ENCODE measurements at places on chromosomes 11 and 22. TPM values are rescaled to one million over a fixed set of nuclear protein-coding genes. Genes with fewer than 3 reads are reported as not detected.

GRCh38 chr11:96023275-96023674, 99.4 kb upstream of the MTMR2 start:
- no peaks in the 10 kb centered on the region for H3K27me3 ChIP-seq
- H3K4me3 ChIP-seq, result no peak overlapping the region
- H3K36me3 ChIP-seq, result no peaks in the 10 kb centered on the region
- no peak for DNase-seq

- H3K4me3 ChIP-seq, result no peak overlapping the region
- DNase-seq, result no peak
- no peaks in the 10 kb centered on the region for H3K4me1 ChIP-seq
- H3K27me3 ChIP-seq, result peaks cover 28% of the 10 kb centered on the region
- H3K36me3 ChIP-seq, result no peaks in the 10 kb centered on the region
- H3K27ac ChIP-seq, result no peak overlapping the region
Observed at GRCh38 chr11:133797554-133797953, 47.8 kb downstream of the SPATA19 start.

DNA sequence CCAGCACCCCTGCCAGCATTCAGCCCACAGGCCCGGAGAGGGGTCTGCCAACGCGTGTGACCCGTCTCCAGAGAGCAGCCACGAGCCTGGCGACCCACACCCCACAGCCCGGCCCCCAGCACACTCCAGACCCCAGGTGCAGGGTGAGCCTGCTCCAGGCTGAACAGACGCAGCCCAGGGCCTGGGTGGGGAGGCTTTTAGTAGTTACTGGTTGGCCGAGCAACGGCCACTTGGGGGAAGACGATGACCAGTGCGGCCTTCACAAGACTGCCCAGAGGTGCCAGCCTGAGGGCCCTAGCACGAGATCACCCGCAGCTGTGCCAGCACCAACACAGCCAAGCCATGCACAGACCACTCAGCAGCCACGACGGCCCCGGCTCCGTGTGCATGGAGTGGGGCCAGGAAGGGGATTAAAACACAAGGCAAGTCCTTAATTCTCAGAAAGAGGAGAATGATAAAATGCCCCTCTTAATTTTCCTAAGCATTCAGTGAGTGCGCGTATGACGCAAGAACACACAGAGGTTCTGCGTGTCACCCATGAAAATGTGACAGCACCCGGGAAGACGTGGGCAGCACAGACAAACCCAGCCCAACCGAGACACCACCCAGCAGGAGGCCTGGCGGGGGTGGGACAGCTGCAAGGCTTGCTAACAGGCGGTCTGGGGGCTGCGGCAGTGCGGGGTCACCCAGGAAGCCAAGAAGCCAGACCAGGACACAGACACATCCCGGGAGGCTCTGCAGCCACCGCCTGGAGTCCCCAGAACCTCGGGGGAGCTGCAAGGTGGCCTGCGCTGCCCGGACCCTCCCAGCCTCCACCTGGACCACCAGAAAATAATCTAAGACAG, 47.6 kb downstream of the BRD1 start:
- peak; percentile 23 for DNase-seq
- peaks cover 37% of the 10 kb centered on the region for H3K4me1 ChIP-seq
- peak overlapping the region; percentile 1 for H3K27ac ChIP-seq
- H3K27me3 ChIP-seq, result no peaks in the 10 kb centered on the region
- H3K36me3 ChIP-seq, result peaks cover 39% of the 10 kb centered on the region
- no peak overlapping the region for H3K4me3 ChIP-seq

Gene BACE1-AS
- total RNA-seq, result 10.3 TPM

- DNase-seq, result no peak
- H3K27ac ChIP-seq, result peak overlapping the region; percentile 39
- no peak overlapping the region for H3K4me3 ChIP-seq
- no peaks in the 10 kb centered on the region for H3K36me3 ChIP-seq
- H3K4me1 ChIP-seq, result peaks cover 17% of the 10 kb centered on the region
Observed at GRCh38 chr11:76269247-76269646, 62.9 kb upstream of the WNT11 start.

- peaks cover 10% of the 10 kb centered on the region for H3K4me1 ChIP-seq
- no peak overlapping the region for H3K27ac ChIP-seq
- no peak for DNase-seq
- H3K4me3 ChIP-seq, result no peak overlapping the region
Observed at GRCh38 chr22:30828187-30829155, 133.8 kb downstream of the OSBP2 start.

GRCh38 chr22:39960791-39961746, 872 bp downstream of the TMA7B start:
- no peaks in the 10 kb centered on the region for H3K27me3 ChIP-seq
- DNase-seq, result no peak
- no peak overlapping the region for H3K4me3 ChIP-seq
- no peaks in the 10 kb centered on the region for H3K36me3 ChIP-seq

- no peaks in the 10 kb centered on the region for H3K27me3 ChIP-seq
- H3K4me3 ChIP-seq, result no peak overlapping the region
- peaks cover 11% of the 10 kb centered on the region for H3K4me1 ChIP-seq
- no peak overlapping the region for H3K27ac ChIP-seq
- peak; percentile 72 for DNase-seq
Observed at GRCh38 chr11:7442588-7443215, 42.6 kb upstream of the OLFML1 start.

- peak overlapping the region; percentile 81 for H3K27ac ChIP-seq
- H3K4me3 ChIP-seq, result no peak overlapping the region
- H3K27me3 ChIP-seq, result peaks cover 14% of the 10 kb centered on the region
- peaks cover 10% of the 10 kb centered on the region for H3K36me3 ChIP-seq
Observed at GRCh38 chr22:45548247-45548840, 45.7 kb downstream of the FBLN1 start.

DNA sequence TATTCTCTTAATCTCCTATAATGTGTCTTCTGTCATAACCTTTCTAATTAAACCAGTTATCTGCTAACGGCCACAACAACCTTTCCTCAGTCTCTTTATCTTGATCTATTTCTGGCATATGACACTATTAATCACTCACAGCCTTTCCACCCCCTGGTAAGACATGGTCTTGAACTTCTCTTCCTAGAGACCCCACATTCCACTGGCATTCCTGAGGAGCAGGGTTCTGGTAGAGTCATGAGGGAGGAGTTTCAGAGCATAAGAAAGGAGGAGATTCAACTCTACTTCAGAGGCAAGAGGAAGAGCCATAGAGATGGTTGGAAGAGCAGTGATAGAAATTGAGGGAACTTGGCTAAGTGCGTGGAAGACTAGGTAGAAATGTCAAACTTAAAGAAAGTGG, 325.6 kb downstream of the BLID start:
- H3K36me3 ChIP-seq, result no peaks in the 10 kb centered on the region
- H3K27me3 ChIP-seq, result no peaks in the 10 kb centered on the region
- no peaks in the 10 kb centered on the region for H3K4me1 ChIP-seq
- DNase-seq, result no peak

Gene CHRM1
- not detected for total RNA-seq

DNA sequence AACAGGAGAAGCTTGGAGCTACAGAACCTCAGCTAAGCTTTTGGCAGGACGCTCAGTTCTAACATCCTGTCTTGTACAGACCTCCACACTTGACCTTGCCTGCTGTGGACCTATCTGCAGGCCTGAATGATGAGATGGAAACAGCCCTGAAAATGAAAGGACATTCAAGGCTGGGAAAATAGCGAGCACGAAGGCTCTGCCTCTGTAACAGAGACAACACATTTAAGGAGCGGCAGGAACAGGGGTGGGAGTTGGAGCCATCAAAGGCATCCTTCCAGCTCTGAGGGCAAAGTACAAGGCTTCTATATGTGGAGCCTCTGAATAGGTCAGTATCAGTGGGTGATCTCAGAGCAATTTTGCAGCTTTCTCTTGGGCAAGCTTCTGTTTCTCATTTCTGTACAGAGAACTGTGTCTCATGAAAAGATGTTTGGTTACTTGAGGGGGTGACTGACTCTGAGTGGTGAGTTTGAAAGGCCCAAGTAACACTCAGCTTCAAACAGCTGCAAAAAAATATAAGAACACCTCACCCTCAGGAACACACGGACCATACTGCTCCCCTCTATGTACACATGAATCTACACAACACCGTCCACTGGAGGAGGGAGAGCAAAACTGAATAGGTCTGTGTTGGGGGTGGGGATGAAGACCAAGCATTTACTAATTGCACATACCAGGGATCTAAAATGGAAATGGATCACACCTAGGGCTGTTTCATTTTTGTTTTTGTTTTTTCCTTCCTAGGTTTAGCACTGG, 101.6 kb downstream of the CCDC81 start:
- no peak overlapping the region for H3K4me3 ChIP-seq
- H3K4me1 ChIP-seq, result peaks cover 61% of the 10 kb centered on the region
- no peaks in the 10 kb centered on the region for H3K36me3 ChIP-seq
- H3K27ac ChIP-seq, result peak overlapping the region; percentile 77
- H3K27me3 ChIP-seq, result no peaks in the 10 kb centered on the region

- no peaks in the 10 kb centered on the region for H3K27me3 ChIP-seq
- H3K36me3 ChIP-seq, result no peaks in the 10 kb centered on the region
- H3K4me3 ChIP-seq, result no peak overlapping the region
- peaks cover 6% of the 10 kb centered on the region for H3K4me1 ChIP-seq
Observed at GRCh38 chr11:132033051-132033450, 662.6 kb downstream of the NTM start.

GRCh38 chr22:48961705-48962104, 866.0 kb downstream of the BRD1 start:
- H3K27me3 ChIP-seq, result peaks cover 38% of the 10 kb centered on the region
- H3K4me3 ChIP-seq, result no peak overlapping the region
- no peak for DNase-seq
- no peak overlapping the region for H3K27ac ChIP-seq
- H3K4me1 ChIP-seq, result no peaks in the 10 kb centered on the region
- no peaks in the 10 kb centered on the region for H3K36me3 ChIP-seq

DNA sequence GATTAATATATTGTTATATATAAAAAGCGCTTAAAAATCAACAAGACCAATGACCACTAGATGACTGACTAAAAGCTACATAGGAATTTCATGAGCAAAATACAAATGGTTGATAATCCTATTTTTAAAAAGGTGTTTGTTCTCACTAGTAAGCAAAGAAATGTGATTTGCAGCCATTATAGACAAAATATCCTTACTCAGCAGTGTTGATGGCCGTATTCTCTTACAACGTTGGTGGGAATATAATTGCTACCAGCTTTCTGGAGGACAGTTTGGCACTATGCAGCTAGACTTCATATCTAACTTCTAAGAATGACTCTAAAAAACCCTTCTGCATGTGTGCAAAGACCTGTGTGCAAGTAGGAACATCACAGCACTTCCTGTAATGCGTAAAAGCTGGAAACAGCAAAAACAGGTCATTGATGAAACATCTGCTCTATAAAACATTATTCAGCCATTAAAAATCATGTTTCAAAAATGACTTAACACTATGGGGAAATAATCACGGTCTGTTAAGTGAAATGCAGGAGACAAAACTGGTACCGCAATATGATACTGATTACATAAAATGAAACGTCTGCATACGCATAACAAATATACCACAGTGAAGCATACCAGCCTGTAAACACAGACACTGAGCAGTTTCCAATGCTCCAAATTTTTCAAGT, 70.1 kb upstream of the LINC01488 start:
- DNase-seq, result no peak
- no peak overlapping the region for H3K4me3 ChIP-seq
- peaks cover 27% of the 10 kb centered on the region for H3K4me1 ChIP-seq
- no peaks in the 10 kb centered on the region for H3K36me3 ChIP-seq

DNA sequence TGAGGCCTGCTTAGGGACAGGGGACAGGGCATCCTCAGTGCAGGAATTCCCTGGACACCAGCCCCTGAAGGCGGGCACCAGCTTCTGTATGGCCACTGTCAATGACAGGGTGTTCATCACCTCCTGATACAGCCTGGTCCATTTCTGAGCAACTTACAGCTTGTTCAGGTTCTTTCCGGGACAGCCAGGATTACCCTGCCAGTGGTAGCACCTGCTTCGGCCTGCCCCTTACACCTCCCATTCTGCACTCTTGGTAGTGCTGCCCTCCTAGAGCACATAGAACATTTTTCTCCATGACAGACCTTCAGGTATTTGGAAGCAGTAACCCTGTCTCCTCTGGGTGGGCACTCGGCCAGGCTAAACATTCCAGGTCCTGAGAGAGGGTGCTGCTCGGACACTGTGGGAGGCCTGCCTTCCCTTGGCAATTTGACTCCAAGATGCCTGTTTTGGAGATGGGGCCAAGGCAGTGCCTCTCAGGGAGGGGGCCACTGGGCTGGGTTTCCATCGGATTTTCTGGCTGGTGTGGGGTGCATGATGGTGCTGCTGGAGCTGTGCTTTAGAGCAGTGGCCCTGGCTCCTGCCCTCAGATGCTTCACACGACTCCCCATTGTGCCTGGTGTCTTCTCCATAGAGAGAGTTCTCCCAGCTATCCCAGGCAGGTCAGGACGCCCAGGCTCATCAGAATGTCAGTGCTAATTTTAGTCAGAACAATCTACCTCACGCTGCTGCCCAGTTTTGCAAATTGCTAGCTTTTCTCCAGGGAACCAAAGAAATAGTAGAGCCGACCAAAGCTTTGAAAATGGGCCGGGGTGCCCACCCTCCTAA, 1.2 kb downstream of the GAL3ST3 start:
- H3K4me3 ChIP-seq, result peak overlapping the region; percentile 54
- H3K36me3 ChIP-seq, result no peaks in the 10 kb centered on the region
- DNase-seq, result no peak
- peaks cover 46% of the 10 kb centered on the region for H3K4me1 ChIP-seq
- peak overlapping the region; percentile 57 for H3K27ac ChIP-seq

- H3K36me3 ChIP-seq, result no peaks in the 10 kb centered on the region
- peak overlapping the region; percentile 90 for H3K27ac ChIP-seq
- peak overlapping the region; percentile 49 for H3K4me3 ChIP-seq
- H3K27me3 ChIP-seq, result no peaks in the 10 kb centered on the region
- DNase-seq, result no peak
Observed at GRCh38 chr11:78349624-78350023, 68.0 kb downstream of the GAB2 start.

- peaks cover 99% of the 10 kb centered on the region for H3K36me3 ChIP-seq
- peak overlapping the region; percentile 64 for H3K27ac ChIP-seq
- peaks cover 88% of the 10 kb centered on the region for H3K4me1 ChIP-seq
- H3K4me3 ChIP-seq, result no peak overlapping the region
- no peak for DNase-seq
Observed at GRCh38 chr11:118640332-118641154, 33.1 kb downstream of the PHLDB1 start.

DNA sequence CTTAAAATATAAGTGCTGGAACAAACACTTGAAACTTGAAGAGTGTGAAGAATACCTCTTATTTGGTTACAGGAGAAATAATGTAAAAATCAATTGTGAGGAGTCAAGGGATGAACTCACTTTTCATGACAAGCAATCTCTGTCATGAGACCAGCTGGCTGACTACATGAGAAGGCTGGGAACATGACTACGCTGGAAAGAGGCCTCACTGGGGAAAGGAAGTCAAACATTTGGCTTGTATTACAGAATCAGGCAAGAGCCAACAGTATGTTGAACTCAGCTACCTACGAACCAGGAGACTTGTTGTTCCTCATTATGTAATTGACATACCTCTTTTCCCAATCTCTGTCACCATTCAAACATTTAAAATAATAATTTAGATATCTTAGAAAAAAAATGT, 14.4 kb downstream of the DCDC1 start:
- no peaks in the 10 kb centered on the region for H3K36me3 ChIP-seq
- H3K4me3 ChIP-seq, result no peak overlapping the region
- H3K27me3 ChIP-seq, result no peaks in the 10 kb centered on the region
- no peak for DNase-seq
- H3K27ac ChIP-seq, result no peak overlapping the region
- peaks cover 3% of the 10 kb centered on the region for H3K4me1 ChIP-seq

All from left ventricle myocardium inferior (tissue), 1 donor.